ENCODE measurements at places on chromosomes 3 and 15.

DNA sequence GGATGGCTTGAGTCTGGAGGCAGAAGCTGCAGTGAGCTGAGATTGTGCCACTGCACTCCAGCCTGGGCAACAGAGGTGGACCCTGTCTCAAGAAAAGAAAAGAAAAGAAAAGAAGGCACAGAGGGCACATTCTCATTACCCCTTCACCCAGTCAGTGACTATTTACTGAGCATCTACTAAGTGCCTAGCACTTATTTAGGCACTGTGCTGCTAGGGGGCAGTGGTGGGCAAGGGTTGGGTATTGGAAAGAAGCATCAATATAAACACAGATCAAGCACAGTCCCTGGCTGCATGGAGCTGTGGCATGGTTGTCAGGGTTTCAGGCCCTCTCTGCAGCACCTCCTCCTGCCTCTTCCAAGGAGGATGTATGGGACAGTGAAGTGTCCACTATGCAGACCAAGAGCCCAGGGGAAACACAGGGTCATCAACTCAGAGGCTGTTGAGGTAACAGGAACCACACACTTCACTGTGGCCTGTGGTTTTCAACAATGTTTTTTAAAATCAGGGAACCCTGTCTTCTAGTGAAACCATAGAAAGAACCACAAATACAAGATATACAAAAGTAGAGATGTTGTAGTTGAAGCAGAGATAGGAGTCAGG, 138.5 kb downstream of the RAB11A start:
- peak; percentile 48 for DNase-seq

- no peak for DNase-seq
Observed at GRCh38 chr3:112047264-112047663, 12.7 kb downstream of the TMPRSS7 start.

GRCh38 chr3:78519281-78519680, 1248.5 kb downstream of the ROBO1 start:
- no peak for DNase-seq

- no peak for DNase-seq
Observed at GRCh38 chr15:76340803-76341365, 4.3 kb downstream of the ISL2 start.

GRCh38 chr15:52104532-52105004, 8.0 kb downstream of the BCL2L10 start:
- DNase-seq, result no peak

DNA sequence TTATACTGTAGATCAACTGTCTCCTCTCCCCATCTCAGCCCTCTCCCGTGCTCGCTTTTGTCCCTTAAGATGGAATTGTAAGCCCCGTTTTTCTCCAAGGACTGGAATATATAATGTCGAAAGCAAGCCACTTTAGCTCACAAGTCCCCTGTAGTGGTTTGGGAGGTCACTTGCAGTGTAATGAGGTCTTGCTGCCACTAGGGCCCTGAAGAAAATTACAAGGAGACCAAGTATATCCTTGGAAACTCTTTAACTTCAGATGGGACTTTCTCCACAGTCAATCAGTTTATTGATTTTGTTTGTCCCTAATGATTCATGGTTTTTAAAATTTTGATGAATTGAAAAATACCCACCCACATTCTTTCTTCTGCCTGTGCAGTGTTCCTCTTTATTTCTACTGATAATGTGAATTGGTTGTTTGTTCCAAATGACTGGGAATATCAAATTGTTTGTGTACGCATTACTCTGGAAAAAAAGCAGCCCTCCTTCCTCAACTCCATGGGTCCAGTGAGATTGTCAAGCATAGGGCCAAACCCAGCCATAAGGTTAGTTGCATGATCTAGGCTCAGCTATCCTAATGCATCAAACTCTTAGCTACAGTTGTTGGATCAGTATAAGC, 294.8 kb downstream of the MCTP2 start:
- DNase-seq, result no peak

- no peak for DNase-seq
Observed at GRCh38 chr3:54309601-54310000, 187.2 kb downstream of the CACNA2D3 start.

- DNase-seq, result no peak
Observed at GRCh38 chr15:65363306-65363705, 14.5 kb downstream of the IGDCC3 start.

DNA sequence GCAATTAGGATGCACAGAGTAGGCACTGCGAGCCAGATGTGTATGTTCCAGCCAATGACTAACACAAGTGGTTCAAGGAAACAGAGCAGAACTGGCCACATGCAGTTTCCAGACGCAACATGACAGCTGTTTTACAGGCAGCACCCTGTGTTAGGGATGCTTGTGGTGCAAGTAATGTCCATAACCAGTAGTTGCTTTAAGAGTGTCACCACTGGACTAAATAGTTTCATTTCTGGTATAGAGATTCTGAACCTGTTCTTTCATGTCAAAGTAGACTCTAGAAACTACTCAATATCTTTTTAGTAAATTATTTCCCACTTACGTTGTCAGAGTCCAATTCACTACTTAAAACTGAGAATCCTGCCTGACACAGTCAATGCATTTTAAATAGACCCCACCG, 14.5 kb upstream of the LPP start:
- DNase-seq, result no peak

- DNase-seq, result no peak
Observed at GRCh38 chr15:77025941-77026411, 31.1 kb downstream of the PSTPIP1 start.

- peak; percentile 95 for DNase-seq
Observed at GRCh38 chr3:72004749-72005292, 219.9 kb upstream of the PROK2 start.

GRCh38 chr15:39593071-39593655, 12.3 kb downstream of the THBS1 start:
- DNase-seq, result peak; percentile 5

- no peak for DNase-seq
Observed at GRCh38 chr3:186691676-186692075, 25.5 kb upstream of the KNG1 start.

- no peak for DNase-seq
Observed at GRCh38 chr15:67092752-67093503, 27.5 kb downstream of the SMAD3 start.

- no peak for DNase-seq
Observed at GRCh38 chr3:84965141-84965540, 6.4 kb downstream of the CADM2 start.

- no peak for DNase-seq
Observed at GRCh38 chr3:72768481-72768880, 79.8 kb downstream of the SHQ1 start.
